ENCODE measurements at places on chromosomes 3 and 15.
A peak's percentile ranks its signal among the peaks of the same experiment; 100 is the strongest.

GRCh38 chr3:69386556-69387385 lies 883 bp upstream of the FRMD4B start:
- DNase-seq, result no peak

GRCh38 chr15:68795298-68795848 lies 25.3 kb downstream of the ANP32A start:
- peak; percentile 60 for DNase-seq

DNA sequence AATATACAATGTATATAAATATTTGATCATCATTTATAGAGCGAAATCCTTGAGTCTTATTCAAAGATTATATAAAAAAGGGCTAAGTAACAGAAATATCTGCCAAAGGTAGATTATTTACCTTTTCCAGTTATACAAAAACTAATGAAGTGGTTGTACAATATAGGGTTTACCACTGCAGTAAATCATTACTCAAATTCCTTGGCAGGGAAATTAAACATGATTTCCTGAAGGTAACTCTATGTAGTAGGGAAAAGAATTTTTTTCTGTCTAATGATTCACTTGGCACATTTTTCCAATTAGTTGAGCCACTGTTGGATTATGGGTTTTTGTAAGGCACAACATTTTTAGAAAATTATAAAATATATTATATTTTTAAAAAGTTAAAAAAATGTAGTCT lies 129.6 kb downstream of the NR2F2 start:
- DNase-seq, result no peak

DNA sequence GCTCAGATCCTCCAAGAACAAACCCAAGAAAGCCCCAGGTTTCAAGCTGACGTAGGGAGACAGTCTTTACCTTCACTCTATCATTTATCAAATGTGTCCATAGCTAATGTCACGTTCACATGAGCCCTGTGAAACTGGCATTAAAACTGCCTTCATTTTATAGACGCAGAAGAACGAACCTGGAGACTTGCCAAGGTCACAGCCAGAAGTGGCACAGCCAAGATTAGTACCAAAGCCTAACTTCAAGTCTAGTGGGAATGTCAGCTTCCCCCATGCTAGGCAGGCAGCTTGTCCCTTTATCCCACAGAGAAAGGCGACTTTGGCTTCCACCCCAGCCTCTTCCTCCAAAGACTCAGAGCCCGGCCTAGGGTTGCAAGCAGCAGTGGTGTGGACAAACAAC lies 517.2 kb downstream of the SHQ1 start:
- DNase-seq, result no peak

DNA sequence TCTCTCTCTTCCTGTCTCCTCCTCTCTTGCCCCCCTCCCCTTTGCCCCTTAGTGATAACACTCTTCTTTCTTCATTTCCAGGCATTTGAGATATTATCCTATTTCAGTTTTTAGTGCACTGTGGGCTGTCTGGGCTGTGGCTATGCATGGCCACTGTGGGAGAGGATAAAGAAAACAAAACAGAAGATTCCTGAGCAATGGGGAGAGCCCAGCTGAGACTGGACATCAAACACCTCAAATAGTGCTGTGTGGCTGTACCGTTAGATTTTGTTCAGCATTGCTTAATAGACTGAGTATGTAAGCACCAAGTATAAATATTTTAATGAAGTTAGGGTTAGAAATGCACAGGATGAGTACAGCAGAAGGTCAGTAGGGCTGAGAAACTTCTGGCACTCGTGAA lies 7.9 kb upstream of the GBE1 start:
- no peak for DNase-seq

GRCh38 chr3:23019596-23020300 lies 183.4 kb upstream of the UBE2E2 start:
- no peak for DNase-seq

GRCh38 chr3:38368238-38368637 lies 21.7 kb downstream of the XYLB start:
- DNase-seq, result no peak

GRCh38 chr3:46713898-46714552 lies 3.6 kb downstream of the PRSS50 start:
- no peak for DNase-seq

GRCh38 chr15:26023231-26023630 lies 160.1 kb upstream of the ATP10A start:
- DNase-seq, result no peak

GRCh38 chr3:97656638-97657037 lies 107.9 kb upstream of the ARL6 start:
- no peak for DNase-seq

GRCh38 chr15:43242616-43243015 lies 21.8 kb upstream of the EPB42 start:
- no peak for DNase-seq

DNA sequence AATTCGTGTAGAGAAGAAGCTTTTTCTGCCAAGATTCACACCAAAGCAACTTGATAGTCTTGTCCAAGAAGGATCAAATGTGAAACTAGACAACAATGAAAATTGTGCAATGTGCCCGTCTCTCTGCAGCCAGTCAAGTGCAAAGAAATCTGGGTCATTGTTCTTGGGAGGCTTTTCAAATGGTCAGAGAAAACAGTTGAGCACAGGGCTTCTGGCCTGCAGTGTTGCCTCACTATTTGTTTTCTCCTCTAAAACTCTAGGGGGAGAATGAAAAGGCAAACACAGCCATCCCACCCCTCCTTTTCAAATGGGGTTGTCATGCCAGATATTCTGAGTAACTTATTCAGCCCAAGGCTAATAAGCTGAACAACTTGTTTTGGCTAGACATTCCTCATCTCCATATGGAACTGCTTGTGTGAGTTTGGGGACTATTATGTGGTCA lies 417.6 kb upstream of the CDIN1 start:
- no peak for DNase-seq

All from activated naive CD4-positive, alpha-beta T cell treated with anti-CD3 and anti-CD28 coated beads, Interleukin-2, amount 50 U/mL, for 72 hours (primary cell).